ENCODE measurements at places on chromosomes 5 and 9.
A peak's percentile ranks its signal among the peaks of the same experiment; 100 is the strongest.

DNA sequence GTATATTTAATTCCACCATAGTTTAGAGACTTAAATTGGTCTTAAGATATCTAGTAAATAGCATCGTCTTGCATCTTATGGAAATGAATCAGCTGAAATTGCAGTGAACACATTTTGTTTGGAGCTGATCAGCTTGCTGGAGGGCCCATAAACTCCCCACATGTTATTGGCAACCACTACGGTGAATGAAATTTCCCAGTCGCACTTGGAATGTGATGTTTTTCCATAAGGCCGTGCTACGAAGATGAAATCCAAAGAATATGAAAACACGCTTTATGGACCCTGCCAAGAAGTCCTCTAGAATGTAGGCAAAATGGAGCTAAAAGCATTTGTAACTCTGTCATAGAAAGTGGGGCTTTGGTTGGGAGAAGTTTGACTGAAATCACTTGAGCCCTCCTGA is 572.1 kb downstream of the ACTL7B start:
- no peak for DNase-seq

DNA sequence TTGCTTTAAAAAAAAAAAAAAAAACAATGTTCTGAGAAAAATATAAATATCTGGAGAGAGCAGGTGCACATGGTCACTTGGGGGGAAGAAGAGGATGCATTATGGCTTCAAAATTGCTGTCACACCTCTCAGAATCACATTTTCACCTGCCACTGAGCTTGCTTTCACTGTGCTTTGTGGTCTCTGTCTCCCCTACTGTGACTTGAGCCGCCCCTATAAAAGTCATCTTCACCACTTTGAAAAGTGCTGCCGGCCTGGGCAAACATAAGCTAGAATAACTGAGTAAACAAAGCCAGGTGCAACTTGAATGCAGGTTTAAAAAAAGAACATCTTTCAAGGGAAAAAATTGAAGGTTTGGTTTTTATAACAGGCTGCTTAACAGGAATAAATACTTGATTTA is 368.1 kb upstream of the GRIA1 start:
- no peak for DNase-seq

DNA sequence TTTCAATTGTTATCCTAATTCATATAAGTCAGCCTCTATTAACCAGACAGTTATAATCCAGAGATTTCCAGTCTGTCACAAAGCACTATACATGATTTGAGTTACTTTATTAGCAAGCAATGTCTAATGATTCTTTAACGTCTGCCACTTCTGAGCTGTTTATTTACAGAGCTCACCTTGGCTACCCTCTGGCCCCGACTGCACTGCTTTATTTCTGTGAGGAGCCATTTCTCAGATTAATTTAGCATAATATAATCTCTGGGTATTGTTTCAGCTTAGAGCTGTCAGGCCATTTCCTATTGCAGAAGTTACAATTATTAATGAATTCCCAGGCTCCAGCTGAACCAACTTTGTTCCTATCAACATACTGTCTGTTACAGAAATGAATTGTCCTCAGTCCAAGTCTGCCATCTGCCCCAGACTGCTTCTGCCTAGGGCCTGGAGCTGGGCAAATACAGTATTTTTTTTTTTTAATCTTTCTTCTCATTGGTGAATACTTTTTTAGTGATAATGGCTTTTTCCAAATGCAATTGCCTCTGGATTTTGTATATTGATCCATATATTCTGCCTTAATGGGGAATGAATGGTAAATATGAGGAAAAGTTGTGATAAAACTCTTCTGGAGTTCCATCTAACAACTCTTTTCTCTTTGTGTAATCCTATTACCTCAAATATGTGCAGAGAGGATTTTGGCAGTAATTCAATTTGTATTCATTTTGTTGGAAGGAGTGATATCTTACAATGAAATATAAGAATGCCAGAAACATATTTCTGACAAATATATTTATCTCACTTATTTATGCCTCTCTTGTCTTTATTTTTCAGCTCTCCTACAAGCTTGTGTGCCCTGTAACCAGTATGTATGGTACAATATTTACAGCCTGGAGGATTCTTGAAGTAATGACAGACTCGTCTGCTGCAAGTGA is 104.7 kb downstream of the FOCAD start:
- DNase-seq, result no peak

GRCh38 chr9:38226491-38226951 is 157.5 kb upstream of the SHB start:
- no peak for DNase-seq

GRCh38 chr5:131165119-131165727 is at the start of gene HINT1:
Gene HINT1 (minus strand): TSS chr5:131165256. CDS start chr5:131165205, 51 bp downstream.
- peak; percentile 88 for DNase-seq

DNA sequence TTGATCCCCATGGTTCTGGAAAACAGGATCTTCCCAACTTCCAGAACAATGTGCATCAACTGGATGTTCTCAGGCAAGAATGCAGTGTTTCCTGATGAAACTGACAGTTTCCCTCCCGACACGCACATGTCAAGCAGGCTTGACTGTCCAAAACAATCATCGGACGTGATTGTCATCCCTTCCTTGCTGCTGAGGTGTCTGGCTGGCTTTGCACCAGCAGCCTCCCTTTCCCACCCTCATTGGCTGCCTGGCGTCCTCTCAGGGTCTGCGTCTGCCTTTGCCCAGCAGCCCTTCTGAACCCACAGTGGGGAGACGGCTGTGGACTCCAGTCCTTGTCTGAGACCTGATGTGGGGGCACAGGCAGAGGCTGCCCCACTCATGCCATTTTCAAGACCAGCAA is 110.8 kb downstream of the MARCHF3 start:
- no peak for DNase-seq

GRCh38 chr5:142095035-142095434 is 13.5 kb upstream of the NDFIP1 start:
- no peak for DNase-seq

GRCh38 chr5:112795944-112796678 is 58.4 kb downstream of the APC start:
- DNase-seq, result no peak

- no peak for DNase-seq
Measured at GRCh38 chr9:86941197-86941596, 6.1 kb downstream of the GAS1 start.

GRCh38 chr5:151107738-151108520 is 27.1 kb upstream of the TNIP1 start:
- DNase-seq, result no peak

- no peak for DNase-seq
Measured at GRCh38 chr5:167309941-167310517, 981.4 kb upstream of the WWC1 start.

GRCh38 chr5:32639943-32640342 is 54.6 kb downstream of the SUB1 start:
- DNase-seq, result no peak

DNA sequence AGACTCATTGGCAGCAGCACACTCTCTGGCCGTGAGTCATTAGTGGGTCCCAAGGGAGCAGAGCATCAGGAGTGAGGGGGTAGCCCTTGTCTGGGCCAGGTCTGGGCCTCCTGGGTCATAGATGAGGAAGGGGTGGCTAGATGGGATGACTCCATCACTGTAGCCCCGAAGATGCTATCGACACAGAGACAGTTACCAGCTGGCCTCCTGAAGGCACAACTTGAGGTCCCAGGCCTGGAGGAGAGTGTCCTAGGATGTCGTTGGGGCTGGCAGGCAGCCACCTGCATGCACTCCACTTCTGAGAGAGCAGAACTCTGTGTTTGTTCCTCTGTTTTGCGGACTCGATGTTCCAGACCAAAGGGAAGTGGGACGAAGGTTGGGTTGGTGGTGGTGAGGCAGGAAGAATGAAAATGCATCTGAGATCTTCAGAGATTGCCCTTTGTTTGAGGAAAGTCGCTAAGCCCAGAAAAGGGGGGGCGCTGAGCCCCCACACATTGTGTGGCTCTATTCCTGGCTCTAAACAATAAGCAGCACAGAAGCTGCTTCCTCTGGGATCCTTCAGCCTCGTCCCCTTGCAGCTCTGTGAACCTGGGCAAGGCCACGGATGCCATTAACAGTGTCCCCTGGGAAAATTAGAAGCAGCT is 4.7 kb downstream of the BTNL9 start:
- DNase-seq, result no peak

DNA sequence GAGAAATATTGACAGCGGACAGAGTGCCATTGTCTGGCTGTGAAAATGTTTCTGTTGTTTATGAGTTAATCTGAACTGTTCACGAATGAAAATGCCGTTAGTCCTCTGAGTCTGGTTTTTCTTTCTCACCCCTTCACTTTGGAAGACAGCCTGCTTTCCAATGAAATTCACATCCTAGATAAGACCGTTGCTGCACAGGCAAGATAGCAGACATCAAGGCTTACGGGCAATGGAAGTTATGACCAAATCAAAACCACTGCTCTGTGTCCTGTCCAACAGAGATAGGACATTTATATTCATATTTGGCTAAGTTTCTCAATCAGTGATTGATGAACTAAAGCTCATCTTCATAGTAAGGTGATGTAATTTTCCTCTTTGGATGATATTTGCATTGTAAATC is 180.0 kb upstream of the DMAC1 start:
- no peak for DNase-seq

DNA sequence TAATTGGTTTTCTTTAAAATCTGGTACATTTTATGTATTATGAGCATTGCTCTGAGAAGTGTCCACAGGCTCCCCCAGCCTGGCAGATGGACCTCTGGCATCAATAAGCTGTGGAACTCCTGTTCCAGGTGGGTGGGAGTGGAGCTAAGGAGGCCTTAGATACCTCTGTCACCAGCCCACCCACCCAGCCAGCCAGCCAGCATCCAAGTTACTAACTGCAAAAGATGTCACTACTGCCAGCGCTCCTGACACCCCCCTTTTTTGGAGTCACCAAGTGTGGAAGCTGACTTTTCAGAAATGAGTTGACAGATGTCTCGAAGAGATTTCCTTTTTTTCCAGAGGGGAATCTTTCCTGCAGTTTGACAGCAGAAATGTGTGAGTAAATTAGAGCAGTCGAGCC is 111.2 kb downstream of the GALNT10 start:
- DNase-seq, result no peak

DNA sequence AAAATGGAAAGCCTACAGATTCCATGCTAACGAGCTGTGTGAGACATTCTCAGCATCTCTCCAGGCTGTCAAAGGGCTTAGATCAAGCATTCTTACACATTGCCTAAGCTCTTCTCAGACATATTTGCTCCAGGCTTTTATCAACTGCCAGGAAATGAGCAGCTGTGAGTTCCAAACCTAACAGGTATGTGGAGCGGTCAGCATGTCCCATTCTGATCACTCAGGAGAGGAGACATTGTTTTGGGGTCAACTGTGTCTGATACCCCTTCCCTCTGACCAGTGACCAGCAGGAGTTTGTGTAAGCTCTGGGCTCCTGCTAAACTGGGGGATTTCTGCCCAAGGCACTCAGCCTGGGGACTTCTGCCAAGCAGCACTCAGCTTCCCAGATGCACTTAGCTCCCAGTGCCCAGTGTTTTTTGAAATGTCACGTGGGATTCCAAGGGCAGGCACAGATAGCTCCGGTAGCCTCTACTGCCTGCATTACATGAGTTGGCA is 229.1 kb downstream of the SEC61B start:
- DNase-seq, result no peak

GRCh38 chr9:6944093-6944551 is 186.3 kb downstream of the KDM4C start:
- DNase-seq, result no peak

DNA sequence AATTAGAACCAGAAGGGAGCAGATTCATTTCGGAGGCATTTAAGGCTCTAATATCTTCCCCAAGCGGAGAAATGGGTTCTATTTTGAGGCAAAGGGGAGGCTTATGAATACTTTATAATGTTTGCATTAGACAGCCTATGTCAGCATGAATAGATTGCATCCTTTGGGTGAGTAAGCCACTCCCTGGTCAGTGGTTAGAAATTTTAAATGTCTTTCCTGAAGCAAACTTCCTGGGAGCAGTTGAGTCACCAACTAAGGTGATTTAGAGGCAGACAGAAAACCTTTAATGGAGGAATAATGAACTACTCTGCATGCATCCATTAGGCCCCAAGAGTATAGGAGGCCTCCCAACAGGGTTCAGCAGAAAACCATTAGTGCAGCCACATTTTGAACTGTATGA is 204.9 kb downstream of the ELAVL2 start:
- no peak for DNase-seq

DNA sequence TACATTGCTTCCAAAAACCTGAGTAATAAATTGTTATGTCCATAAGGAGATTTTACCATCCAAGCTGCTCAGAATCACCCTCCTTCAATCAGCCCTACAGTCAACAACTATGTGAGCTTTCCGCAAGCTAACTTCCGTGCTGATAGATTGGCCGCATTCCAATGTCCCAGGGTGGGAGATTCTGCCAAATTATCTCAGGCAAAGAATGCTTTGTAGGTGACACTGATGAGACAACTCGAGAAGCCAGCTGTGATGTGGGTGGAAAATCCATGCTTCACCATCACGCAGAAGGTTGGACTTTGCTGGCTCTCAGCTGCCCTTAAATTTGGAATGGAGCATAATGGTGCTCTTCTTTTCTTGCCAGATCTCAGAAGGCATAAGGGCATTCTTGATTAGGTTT is 44.9 kb upstream of the HCN1 start:
- no peak for DNase-seq

GRCh38 chr5:88503406-88503805 is 234.8 kb upstream of the TMEM161B start:
- no peak for DNase-seq

GRCh38 chr9:127361561-127361960 is 35.4 kb upstream of the SLC2A8 start:
- no peak for DNase-seq

GRCh38 chr5:150753863-150754262 is 5.0 kb downstream of the DCTN4 start:
- DNase-seq, result no peak

DNA sequence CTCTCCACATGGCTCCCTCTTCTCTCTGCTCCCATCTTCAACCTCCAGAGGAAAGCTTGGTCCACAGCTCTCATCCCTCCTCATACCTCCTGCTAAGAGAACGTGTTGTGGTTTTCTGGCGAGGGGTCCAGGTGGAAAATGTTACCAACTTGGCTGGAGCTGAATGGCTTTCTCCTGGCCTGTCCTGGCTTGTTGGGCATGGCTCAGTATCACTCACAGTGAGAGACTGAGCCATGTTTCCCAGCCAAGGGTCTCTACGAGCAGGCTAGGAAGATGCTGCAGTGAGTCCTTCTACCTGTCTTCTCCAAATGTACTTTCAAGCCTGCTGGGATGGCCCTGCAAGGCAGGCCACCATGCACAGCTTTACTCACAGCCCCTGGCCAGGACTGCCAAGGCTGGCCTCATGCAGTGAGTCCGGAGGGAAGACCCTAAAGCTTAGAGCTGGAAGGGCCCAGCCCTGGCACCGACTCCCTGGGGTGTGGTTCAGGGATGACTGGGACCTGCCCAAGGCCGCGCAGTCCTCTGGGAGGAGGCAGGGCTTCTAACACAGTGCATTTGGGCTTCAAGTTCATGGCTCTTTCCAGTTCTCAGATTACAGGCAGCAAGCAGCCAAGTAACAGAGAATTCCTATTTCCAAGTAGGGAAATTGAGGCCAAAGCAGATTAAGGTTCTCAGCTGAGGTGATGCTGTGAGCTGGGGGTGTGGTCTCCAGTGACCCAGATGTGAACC is 59.5 kb downstream of the COL27A1 start:
- DNase-seq, result no peak

DNA sequence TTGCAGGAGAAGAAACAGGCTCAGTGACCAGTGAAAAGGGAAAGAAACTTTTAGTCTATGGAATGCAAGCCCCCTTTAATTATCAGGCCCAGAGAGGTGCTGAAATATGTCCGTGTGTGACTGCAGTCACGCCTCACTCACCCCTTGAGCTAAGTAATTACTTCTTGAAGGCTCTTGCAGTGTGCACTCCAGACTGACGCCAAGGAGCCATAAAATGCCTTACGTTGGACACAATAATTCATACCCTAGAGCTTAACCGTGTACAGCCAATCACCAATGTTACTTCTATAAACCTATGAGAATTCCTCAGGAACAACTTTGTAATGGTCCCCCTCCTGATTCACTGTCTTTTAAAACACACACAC is 242.2 kb downstream of the SYK start:
- DNase-seq, result no peak

Measured in activated naive CD4-positive, alpha-beta T cell (primary cell).